ENCODE measurements at places on chromosomes 7 and 10.
A peak's percentile ranks its signal among the peaks of the same experiment; 100 is the strongest.

DNA sequence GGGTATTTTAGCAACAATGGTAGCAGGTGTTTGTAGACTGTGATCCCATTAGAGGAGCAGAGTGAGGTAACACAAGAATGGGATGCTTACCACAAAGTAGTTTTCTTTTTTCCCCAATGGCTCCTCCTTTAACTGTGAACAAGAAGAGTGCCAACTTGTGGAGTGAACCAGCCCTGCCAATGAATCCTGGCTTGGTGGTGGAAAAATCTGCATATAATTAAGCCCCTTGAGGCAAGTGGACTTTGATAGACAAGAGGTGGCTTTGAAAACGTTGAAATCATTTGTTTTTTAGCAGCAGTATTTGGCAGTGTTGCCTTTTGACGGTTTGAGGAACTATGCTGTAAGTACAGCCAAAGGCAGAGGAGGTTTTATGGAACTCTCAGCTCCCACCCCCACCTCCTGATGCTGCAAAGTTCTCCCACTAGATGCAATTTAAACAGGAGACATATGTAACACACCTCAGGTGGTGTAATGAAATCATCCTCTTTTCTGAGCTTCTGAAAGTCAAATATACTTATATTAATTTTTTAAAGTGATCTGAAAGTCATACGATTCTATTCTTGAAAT is 295.6 kb downstream of the DPP6 start:
- DNase-seq = no peak
- no peak overlapping the region for H3K27ac ChIP-seq
- H3K4me3 ChIP-seq = no peak overlapping the region
- no peaks in the 10 kb centered on the region for H3K36me3 ChIP-seq
- H3K4me1 ChIP-seq = no peaks in the 10 kb centered on the region
- H3K27me3 ChIP-seq = no peaks in the 10 kb centered on the region

- H3K36me3 ChIP-seq = no peaks in the 10 kb centered on the region
- H3K27ac ChIP-seq = no peak overlapping the region
- DNase-seq = no peak
- no peaks in the 10 kb centered on the region for H3K4me1 ChIP-seq
- H3K4me3 ChIP-seq = no peak overlapping the region
Observed at GRCh38 chr7:129157651-129158050, 13.1 kb downstream of the TSPAN33 start.

DNA sequence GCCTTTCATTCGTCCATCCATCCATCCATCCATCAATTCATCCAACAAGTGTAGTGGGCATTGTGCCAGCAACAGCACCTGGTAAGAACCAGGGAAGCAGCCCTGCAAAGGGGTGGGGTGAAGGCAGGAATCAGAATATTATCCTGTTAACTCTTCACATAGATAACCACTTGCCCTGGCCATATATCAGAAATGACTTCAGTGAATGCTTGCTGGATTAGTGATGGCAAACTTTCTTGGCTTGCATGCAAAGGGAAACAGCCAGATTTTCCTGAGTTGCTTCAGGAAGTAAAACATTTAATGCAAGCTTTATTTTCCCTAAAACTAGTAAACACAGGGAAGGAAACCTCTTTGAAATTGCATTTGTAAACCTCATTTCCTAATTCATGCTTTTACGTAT is 743 bp downstream of the OR2A5 start:
- H3K27ac ChIP-seq = no peak overlapping the region
- no peaks in the 10 kb centered on the region for H3K4me1 ChIP-seq
- no peak overlapping the region for H3K4me3 ChIP-seq
- no peak for DNase-seq
- H3K27me3 ChIP-seq = peaks cover under 1% of the 10 kb centered on the region
- H3K36me3 ChIP-seq = no peaks in the 10 kb centered on the region

- H3K36me3 ChIP-seq = no peaks in the 10 kb centered on the region
- H3K27ac ChIP-seq = no peak overlapping the region
- H3K4me1 ChIP-seq = no peaks in the 10 kb centered on the region
- no peak overlapping the region for H3K4me3 ChIP-seq
Observed at GRCh38 chr10:133179128-133179520, 19.1 kb downstream of the KNDC1 start.

- H3K4me3 ChIP-seq = no peak overlapping the region
- no peak for DNase-seq
- H3K36me3 ChIP-seq = no peaks in the 10 kb centered on the region
- no peak overlapping the region for H3K27ac ChIP-seq
Observed at GRCh38 chr10:4319870-4320367, 506.1 kb upstream of the AKR1E2 start.

GRCh38 chr10:57288754-57289153 is 927.7 kb upstream of the ZWINT start:
- no peaks in the 10 kb centered on the region for H3K4me1 ChIP-seq
- no peak for DNase-seq
- H3K4me3 ChIP-seq = no peak overlapping the region
- no peaks in the 10 kb centered on the region for H3K27me3 ChIP-seq
- H3K27ac ChIP-seq = no peak overlapping the region

DNA sequence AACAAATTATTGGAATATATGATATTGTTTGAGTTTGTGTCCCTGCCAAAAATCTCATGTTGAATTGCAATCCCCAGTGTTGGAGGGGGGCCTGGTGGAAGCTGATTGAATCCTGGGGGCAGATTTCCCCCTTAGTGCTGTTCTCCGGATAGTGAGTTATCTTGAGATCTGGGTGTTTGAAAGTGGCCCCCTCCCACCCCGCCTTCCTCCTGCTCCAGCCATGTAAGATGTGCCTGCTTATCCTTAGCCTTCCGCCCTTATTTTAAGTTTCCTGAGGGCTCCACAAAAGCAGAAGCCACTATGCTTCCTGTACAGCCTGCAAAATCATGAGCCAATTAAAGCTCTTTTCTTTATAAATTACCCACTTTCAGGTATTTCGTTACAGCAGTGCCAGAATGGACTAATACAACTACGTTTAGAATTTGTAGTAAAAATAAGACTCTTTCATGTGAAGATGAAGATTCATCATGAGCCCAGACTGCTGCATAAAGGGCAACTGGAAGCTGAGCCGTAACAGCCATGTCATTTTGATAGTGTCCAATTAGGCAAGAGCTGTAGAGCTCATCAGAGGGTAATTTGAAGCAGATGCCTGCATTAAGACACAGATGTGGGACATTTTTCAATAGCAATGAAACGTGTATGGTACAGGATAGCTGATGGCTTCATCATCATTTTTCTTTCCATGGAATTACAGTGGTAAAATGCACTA is 1007.2 kb downstream of the REEP3 start:
- no peaks in the 10 kb centered on the region for H3K27me3 ChIP-seq
- H3K4me1 ChIP-seq = no peaks in the 10 kb centered on the region
- no peaks in the 10 kb centered on the region for H3K36me3 ChIP-seq
- no peak for DNase-seq
- H3K4me3 ChIP-seq = no peak overlapping the region

DNA sequence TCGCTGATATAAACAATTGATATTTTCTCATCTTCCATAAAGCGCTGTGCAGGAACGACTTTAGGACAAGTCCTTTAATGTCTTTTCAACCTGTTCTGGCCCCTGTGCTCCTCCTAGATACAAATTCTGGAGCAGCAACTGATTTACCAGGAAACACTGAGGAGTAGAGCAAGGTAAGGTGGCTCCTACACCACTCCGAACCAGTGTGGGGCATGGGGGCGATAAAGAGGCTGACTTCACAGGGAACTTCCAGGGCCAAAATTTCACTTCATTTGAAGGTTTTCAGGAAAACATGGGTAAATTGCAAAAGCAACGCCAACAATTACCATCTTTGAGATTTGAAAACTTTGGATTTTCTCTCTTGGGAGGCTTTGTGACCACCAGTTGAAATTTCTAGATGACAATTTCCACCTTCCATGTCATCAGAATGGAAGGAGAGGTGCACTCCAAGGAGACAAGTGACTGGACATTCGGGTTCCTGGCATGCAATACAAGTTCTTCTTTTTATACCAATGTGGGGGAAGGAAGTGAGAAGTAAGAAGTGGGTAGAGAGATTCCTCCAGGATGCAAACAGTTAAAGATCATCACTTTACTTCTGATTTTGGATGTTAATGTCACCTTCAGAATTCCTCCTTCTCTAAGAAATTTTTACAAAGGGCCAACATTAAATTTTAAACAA is 118.5 kb downstream of the FAM107B start:
- no peak overlapping the region for H3K27ac ChIP-seq
- DNase-seq = no peak
- no peaks in the 10 kb centered on the region for H3K27me3 ChIP-seq
- H3K36me3 ChIP-seq = no peaks in the 10 kb centered on the region
- H3K4me3 ChIP-seq = no peak overlapping the region

DNA sequence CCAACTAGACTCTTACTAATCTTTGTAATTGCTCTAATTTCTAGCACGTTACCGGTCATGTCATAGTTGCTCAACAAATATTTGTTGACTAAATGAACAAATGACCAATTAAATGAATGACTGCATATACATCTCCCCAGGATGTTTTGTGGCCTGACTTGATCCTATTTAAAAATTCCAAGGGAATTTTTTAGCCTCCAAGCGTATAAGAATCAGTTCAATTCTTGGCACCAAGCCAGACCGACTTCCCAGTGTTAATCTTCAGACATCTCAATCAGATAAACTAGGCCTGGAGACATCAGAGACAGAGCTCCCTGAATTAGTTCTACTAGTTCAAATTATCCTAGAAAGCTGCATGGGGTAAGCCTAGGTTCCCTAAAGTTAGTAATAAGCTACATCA is 96.0 kb downstream of the GSAP start:
- DNase-seq = no peak
- H3K27ac ChIP-seq = no peak overlapping the region
- no peaks in the 10 kb centered on the region for H3K27me3 ChIP-seq
- no peaks in the 10 kb centered on the region for H3K36me3 ChIP-seq
- peaks cover 6% of the 10 kb centered on the region for H3K4me1 ChIP-seq

DNA sequence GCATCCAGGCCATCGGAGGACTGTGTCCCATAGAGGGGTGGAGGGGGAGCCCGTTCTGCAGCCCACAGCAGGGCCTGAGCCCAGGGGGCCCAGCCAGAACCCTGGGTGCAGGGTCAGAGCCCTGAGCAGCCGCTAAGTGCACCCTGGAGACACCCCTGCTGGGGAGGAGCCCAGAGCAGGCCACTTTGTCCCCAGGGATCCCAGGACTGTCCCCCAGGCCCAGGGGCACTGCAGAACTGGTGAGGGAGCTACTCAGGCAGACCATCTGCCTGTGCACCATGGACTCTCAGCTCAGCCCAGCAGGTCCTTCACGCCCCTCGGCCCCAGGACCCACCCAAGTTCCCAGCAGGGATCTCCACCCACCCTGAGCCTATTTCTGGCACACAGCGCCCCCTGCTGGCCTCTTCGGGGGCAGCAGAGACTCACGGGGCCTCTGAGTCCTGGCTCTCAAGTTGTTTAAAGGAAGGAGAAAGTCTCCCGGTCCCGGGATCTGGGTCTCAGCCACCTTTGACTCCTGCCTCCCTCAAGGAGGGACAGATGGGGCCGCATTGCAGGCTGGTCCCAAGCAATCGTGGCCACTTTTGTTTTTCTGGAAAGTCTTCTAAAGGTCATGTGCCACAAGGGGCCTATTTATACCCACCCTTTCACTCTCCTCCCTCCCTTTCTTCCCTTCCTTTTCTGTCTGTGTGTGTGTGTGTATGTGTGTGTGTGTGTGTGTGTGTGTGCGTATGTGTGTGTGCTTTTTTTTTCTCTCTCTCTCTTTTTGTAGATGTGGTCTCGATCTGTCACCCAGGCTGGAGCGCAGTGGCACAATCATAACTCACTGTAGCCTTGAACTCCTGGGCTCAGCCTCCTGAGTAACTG is 90.3 kb downstream of the MYL10 start:
- no peak overlapping the region for H3K4me3 ChIP-seq
- no peaks in the 10 kb centered on the region for H3K27me3 ChIP-seq
- H3K36me3 ChIP-seq = no peaks in the 10 kb centered on the region
- no peaks in the 10 kb centered on the region for H3K4me1 ChIP-seq
- peak; percentile 50 for DNase-seq

DNA sequence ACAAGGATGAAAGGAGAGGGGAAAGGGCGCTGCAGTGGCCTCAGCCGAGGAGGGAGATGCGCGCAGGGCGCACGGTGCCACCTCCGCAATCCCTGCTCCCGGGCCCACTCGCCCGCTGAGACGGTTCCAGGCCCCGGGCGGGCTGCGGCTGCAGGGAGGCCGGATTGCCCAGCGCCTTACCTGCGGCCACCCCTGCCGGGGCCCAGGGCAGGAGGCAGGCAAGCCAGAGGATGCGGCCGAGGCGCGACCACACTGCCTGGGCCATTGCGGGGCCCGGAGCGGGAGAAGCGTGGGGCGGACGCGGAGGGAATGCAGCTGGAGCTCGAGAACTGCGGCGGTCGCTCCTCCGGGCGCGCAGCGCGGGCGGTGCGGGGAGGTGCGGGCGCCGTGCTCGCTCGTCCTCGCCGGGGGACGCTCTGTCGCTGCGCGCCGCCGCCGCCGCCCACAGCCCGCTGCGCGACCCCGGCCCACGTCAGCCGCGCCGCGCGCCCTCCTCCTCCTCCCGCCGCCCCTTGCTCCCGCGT is at the start of gene TMEM130:
TMEM130 (minus strand) TSS at position 418 of the 524 bp plus-strand sequence; CDS start at position 265, 153 bp downstream.
- DNase-seq = peak; percentile 40
- peak within 1 kb of the TSS; percentile 56 for H3K4me3 ChIP-seq
- no peaks in the 10 kb centered on the region for H3K4me1 ChIP-seq
- no peak within 1 kb of the TSS for H3K27ac ChIP-seq

- no peaks in the 10 kb centered on the region for H3K4me1 ChIP-seq
- no peaks in the 10 kb centered on the region for H3K27me3 ChIP-seq
- H3K4me3 ChIP-seq = no peak overlapping the region
- no peaks in the 10 kb centered on the region for H3K36me3 ChIP-seq
Observed at GRCh38 chr7:12089951-12090756, 120.9 kb upstream of the TMEM106B start.

GRCh38 chr7:154598864-154599263 is 404.1 kb downstream of the PAXIP1 start:
- no peaks in the 10 kb centered on the region for H3K4me1 ChIP-seq
- H3K36me3 ChIP-seq = no peaks in the 10 kb centered on the region
- H3K4me3 ChIP-seq = no peak overlapping the region
- no peaks in the 10 kb centered on the region for H3K27me3 ChIP-seq
- no peak overlapping the region for H3K27ac ChIP-seq
- DNase-seq = no peak

- peaks cover 8% of the 10 kb centered on the region for H3K4me1 ChIP-seq
- no peaks in the 10 kb centered on the region for H3K36me3 ChIP-seq
- DNase-seq = peak; percentile 38
- H3K27me3 ChIP-seq = no peaks in the 10 kb centered on the region
Observed at GRCh38 chr7:40680657-40681056, 545.9 kb downstream of the SUGCT start.

- H3K4me3 ChIP-seq = no peak overlapping the region
- no peaks in the 10 kb centered on the region for H3K27me3 ChIP-seq
- no peaks in the 10 kb centered on the region for H3K36me3 ChIP-seq
- no peaks in the 10 kb centered on the region for H3K4me1 ChIP-seq
Observed at GRCh38 chr7:144720710-144721109, 115.1 kb downstream of the TPK1 start.

- DNase-seq = no peak
- H3K36me3 ChIP-seq = no peaks in the 10 kb centered on the region
- H3K4me3 ChIP-seq = no peak overlapping the region
- no peak overlapping the region for H3K27ac ChIP-seq
- peaks cover 9% of the 10 kb centered on the region for H3K4me1 ChIP-seq
Observed at GRCh38 chr10:6071181-6072175, 9.3 kb upstream of the IL2RA start.

GRCh38 chr10:132499367-132499685 is 38.3 kb upstream of the INPP5A start:
- no peak for DNase-seq
- H3K4me1 ChIP-seq = peaks cover 4% of the 10 kb centered on the region
- H3K4me3 ChIP-seq = no peak overlapping the region
- H3K27ac ChIP-seq = no peak overlapping the region
- H3K36me3 ChIP-seq = no peaks in the 10 kb centered on the region
- peaks cover 45% of the 10 kb centered on the region for H3K27me3 ChIP-seq

- DNase-seq = no peak
- no peaks in the 10 kb centered on the region for H3K4me1 ChIP-seq
Observed at GRCh38 chr7:151963895-151964870, 7.9 kb downstream of the GALNTL5 start.
